ENCODE measurements at places on chromosomes 7 and 10.

- DNase-seq: no peak
Observed at GRCh38 chr10:133445751-133446708, 7.7 kb upstream of the SCART1 start.

DNA sequence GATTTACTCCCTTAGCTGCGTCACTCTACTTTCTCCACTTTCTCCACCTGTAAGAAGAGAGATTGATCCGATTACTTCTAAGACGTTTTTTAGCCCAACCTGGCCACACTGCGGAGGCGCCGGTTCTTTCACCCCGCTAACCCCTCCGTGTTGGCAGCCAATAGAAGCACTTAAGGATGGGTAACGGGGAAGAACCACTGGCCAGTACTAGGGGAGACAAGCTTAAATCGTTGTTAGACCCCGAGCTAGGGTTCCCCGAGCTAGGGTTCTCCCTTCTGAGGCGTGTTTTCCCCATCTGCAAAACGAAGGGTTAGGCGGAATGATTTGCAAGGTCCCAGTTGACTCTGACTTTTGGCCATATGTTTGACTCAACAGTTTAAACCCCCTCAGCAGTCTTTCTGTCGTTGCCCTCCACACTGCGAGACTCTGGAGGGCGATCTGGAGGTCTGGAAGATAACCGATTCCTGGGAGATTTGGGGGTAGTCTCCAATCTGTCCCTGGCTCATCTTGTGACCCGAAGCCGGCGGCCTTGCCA is 644 bp downstream of the UMAD1 start:
- DNase-seq: no peak

DNA sequence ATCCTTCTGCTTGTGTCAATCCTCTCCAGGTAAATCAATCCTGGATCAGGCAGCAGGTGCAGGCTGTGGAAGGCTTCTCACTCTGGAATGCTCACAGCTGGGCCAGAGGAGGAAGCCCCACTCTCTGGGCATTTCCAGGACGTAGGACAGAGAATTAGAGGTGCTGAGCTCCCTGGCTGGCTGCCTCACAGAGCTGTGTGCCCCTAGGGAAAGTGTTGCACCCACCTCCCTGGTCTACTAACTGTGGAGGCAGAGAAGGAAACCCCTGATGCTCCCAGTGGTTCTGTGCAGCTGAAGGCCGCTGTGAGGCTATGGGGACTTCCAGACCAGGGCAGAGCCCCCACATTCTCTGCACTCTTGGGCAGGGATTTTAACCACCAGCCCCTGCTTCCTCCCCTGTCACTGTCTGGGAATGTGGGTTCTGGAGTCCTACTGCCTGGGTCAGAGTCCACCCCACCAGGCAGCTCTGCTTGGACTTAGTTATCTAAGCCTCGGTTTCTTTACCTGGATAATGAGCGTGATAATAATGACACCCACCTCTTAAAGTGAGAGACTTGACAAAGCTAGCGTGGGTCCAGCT is 73.5 kb upstream of the EEPD1 start:
- no peak for DNase-seq

DNA sequence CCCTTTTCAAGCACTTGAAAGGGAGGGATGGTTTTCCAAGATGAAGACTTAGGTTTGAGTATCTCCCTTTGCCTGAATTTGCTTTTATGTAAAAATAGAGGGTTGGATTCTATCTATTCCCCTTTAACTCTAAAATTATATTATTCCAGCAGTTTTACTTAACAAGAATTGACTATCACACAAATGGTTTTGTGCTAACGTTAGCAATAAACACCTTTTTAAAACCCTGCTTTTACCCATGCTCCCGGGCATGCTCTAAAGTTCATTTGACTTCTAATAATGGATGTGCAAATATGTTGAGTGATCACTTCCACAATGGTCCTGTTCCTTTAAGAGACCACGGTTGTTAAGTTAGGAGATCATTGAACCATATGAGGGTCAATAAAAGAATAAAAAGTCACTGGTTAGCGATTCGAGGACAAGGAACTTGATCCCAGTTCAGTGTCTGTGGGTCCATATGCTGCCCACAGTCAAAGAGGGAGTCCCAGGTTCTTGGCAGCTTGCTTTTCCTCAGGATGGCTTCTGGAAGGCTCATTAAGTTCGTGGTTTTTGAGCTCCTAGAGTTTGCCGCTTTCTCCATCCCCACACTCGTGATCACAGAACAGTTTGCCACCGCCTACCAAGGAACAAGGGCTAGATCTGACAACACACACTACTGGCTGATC is at the start of gene TMEM236:
Gene TMEM236 (plus strand): TSS at position 421 of the 665 bp plus-strand sequence. CDS start 95 bp downstream, at position 516.
- no peak for DNase-seq

DNA sequence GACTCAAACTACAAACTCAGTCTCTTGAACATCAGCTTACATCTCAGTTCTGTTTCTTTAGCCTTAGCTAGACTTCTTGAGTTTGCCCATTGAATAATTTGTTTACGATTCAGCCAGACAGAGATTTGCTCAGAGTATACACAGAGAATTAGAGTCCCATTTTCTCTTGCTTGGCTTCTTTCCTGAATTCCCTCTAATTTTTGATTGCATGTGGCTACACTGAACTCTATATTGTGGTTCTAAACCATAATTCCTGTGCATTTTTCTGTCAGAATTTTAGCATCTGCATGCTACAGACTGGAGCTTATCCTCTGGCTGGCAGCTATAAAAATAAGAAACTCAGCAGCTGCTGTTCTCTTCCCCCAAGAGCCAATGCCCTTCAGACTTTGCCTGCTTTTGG is 354.9 kb downstream of the MDFIC start:
- DNase-seq: no peak

GRCh38 chr10:77926566-77927401 is at the start of gene DLG5:
DLG5 (minus strand) TSS chr10:77926755; CDS start chr10:77926520, 235 bp downstream.
- DNase-seq: peak; percentile 51

- no peak for DNase-seq
Observed at GRCh38 chr10:113228530-113228929, 278.5 kb downstream of the TCF7L2 start.

DNA sequence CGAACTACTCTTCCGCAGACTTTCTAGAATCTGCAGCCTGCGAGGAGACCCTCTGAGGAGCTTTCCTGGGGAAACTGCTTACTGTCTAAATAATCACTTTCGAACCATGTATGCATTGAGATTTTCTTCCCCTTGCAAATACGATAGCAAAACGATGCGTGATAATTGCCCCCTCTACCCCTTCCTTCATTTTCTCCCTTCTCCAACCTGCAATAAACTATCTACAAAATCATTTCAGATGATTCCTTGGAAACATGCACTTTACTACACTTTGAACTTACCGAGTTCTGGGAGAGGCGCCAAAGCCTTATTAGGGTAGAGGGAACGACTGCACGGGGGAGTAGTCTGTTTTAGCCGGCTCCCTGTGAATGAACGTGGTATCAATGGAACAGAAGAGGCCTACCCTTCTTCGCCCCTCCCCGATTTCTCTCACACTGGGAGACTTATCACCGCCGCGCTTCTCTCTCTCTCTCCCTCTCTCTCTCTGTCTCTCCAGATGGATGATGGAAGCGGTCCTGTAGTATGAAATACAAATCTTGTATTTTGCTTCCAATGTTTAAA is at the start of gene FGFBP3:
Gene FGFBP3 (minus strand): TSS at position 370 of the 561 bp plus-strand sequence. CDS start 517 bp downstream, outside the sequence.
- peak; percentile 88 for DNase-seq

DNA sequence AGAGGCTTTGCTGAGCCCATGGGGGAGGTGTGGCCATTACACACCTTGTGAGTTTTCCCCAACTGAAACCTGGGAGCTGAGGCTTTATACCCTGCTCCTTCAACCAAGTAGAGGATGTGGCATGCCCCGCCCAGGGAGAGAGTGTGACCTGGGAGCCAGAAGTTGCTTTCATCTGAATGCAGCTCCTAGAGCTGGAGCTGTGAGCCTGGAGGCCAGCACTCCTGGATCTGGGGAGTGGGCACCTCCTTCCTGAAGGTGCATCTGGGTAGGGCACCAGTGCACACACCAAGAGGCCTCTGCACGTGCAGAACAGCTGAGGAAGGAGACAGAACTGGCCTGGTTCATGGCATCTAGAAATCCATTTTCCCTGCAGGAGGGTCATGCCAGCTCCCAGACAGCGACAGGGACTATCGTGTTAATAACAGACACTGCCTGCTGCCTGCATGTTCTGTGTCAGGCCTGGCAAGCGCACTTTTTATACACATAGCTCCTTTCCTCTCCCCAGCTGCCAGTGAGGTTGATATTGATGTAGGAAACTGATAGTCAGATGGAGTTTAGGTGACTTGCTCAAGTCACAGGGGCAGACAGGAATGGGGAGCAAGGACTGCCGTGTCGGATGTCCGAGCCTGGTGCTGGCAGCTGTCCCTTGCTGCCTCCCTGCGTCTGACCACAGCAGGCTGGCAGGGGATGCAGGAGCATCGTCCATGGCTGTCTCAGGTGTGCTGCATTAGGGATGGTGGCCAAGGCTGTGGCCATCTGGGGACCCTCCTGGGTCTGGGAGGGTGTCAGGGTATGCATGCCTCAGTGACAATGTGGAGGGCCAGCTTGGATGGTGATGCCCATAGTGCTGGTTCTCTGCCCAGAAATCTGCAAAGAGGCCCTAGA is 189.9 kb upstream of the CXCL12 start:
- no peak for DNase-seq

DNA sequence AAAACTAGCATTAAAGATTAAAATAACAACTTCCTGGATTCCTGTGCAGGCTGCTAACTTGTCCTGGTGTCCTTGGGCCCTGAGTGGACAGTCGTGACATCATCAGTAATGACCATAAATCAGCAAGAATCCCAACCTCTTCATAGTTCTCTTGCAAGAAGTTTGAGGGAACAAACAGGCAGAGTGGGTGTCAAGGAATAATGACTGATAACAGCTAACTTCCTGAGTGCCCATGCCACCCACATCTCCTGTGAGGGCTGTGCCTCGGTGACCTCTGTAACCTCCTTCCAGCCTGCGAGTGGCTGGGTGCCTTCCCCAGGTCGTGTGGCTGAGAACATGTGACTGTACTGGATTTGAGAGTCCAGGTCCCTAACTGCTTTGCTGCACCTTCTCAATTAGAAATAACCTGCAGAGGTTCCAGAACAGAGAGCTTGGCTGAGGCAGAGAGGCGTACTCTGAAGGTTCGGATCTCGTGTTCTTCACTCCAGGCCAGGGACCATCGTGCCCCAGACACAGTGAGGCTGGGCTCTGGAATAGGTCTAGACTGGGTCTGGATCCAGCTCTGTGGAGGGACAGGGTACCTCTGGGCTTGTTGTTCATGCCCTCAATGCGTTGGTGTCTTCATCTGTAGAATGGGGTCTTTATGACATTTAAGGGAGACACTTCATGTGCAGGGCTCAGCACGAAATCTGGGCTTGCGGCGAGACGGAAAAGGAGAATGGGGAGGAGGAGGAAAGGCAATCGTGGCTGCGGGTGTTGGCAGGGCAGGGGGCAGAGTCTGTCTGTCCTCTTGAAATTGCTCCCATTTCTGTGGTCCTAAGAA is 313.1 kb upstream of the ZNF32 start:
- no peak for DNase-seq

GRCh38 chr10:124043310-124044142 is 49.9 kb downstream of the CHST15 start:
- DNase-seq: no peak

- peak; percentile 85 for DNase-seq
Observed at GRCh38 chr10:83603708-83604107, 535.6 kb upstream of the GHITM start.

GRCh38 chr10:2619472-2619871 is 447.9 kb upstream of the PFKP start:
- peak; percentile 46 for DNase-seq

DNA sequence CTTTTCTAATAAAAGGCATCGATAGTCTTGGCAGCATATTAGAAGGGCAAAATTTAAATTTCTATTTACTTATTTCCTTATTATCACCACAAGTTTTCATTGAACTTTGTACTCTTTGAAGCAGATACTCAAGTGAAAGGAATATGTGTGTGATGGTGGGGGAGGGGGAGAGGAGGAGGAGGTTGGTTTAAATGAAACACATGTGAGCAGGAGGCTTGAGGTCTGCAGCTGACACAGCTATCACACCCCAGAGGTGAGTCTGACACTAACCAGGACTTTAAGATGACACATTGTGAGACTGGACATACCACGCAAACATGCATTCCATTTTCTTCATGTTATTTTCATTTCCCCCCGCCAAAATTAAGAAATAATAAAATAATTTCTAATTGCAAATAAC is 63.3 kb downstream of the CTTNBP2 start:
- peak; percentile 49 for DNase-seq

- DNase-seq: peak; percentile 59
Observed at GRCh38 chr10:124743191-124744101, 732 bp downstream of the FAM53B start.

GRCh38 chr10:8803992-8804391 is 749.5 kb downstream of the GATA3 start:
- DNase-seq: no peak

GRCh38 chr10:71660313-71660712 is 59.3 kb downstream of the C10orf105 start:
- no peak for DNase-seq

DNA sequence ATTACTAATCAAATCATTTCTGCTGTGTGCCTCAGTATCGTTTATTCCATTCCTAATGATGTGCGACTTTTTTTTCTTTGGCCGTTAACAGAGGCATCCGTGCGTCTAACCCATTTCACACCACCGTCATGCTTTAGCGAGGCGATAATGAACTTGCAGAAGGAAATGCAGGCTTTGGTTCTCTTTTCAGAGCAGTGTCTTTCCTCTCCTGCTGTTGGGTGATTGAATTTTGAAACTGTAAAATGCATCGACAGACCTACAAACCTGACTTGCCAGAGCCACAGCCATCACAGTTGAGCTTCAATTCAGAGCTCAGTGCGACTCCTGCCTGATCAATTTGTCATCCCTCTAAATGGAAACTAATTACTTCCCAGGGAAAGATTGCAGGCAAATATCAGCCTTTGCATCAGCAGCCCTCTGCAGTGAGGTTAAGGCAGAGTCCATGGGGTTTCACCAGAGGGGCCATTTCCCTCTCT is 486.0 kb upstream of the GALNT17 start:
- no peak for DNase-seq

DNA sequence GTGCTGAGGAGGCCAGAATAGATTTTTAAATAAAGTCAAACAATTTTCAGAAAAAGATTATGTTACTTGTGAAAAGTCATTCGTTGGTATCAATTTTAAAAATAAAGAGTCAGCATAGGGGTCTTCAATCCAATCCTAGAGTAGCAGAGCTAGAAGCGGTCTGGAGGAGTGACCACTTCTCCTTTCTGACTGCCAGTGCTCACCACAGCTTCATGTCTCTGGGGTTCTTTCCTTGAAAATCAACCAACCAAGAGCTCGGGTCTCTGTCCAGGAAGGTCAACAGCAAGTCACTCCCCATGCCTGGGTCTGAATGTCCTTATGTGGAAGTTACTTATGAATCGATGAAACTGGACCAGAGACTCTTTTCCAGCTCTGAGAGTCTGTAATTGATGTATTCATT is 14.3 kb downstream of the PTPRN2 start:
- DNase-seq: peak; percentile 77
